ENCODE measurements at places on chromosomes 13 and 19. TPM values are rescaled to one million over a fixed set of nuclear protein-coding genes. Genes with fewer than 3 reads are reported as not detected.
A peak's percentile ranks its signal among the peaks of the same experiment; 100 is the strongest.

GRCh38 chr19:19098084-19098702 is 34.4 kb downstream of the SLC25A42 start:
- DNase-seq, result no peak

DNA sequence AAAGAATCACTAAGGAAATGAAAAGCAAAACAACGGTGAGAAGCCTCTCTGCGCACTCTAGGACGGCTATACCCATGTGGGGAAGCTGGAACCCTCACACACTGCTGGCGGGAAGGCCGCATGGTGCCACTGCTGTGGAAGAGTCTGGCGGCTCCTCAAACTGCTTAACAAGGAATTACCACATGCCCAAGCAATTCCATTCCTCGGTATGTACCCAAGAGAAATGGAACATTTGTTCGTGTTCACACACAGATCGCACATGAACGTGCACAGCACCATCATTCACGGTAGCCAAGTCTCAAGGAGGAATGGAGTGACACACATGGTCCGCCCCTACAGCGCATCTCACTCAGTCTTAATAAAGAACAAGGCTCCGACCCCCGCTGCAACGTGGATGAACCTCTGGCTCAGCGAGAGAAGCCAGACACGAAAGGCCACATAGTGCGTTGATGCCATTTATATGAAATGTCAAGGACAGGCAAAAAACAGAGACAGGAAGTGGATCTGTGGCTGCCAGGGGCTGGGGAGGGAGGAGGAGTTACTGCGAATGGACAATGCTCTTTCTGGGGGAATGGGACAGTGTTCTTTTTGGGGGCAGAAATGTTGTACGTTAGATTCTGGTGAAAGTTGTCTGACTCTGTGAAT is 7.6 kb downstream of the CAPS start:
- no peak for DNase-seq

DNA sequence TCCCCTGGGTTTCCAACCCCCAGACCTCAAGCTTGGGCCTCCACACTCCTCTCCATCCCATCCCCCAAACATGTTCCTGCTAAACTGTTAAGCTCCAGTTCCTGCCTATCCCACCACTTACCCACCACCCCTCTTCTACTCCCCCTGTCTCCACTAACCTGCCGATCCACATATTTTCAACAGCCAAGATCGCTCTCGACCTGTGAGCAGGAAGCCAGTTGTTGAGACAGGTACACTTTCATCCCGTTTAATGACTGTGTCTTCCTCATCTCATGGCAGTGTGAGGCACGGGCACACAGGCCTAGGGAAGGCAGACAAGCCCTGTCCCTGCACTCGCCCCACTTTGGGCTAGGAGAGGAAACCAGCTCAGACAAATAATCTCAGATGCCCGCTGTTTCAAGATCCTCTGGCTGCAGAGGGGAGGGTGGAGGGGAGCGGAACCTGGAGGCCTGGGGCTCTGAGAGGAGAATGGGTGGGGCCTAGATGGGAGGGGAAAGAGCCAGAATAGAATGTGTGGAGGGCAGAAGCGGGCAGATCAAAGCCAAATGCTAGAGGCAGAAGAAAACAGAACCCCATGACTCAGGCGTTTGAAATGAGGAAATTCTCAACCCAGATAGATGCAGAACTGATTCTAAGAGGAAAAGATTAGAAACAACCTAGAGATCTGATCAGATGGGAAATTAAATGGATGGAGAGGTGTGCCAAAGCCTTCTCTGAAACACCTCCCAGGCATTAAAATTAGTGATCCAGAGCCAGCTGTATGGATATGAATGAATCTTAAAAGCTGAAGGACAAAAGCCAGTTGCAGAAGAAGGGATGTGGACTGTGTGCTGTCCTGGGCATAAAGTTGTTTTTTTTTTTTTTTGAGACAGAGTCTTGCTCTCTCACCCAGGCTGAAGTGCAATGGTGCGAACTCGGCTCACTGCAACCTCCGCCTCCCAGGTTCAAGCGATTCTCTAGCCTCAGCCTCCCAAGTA is 16.9 kb upstream of the CYP2S1 start:
- DNase-seq, result peak; percentile 54

DNA sequence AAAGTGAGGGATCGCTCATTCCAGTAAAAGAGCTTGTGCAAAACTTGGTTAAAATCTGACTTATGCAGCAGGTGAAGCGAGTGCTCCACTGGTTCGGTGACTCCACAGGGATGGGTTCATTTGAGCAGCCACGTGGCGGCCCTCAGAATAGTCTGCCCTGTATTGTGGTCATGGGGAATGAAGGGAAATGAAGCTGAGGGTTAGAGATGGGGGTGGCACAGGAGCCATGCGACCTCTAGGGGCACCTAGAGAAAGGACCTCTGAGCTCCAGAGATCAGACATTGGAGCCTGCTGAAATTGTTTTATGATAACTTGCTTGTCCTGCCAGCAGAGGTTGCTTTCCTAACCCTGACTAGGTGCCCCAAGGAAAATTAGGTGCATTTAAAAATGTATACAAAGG is 26.6 kb downstream of the CBY2 start:
- no peak for DNase-seq

DNA sequence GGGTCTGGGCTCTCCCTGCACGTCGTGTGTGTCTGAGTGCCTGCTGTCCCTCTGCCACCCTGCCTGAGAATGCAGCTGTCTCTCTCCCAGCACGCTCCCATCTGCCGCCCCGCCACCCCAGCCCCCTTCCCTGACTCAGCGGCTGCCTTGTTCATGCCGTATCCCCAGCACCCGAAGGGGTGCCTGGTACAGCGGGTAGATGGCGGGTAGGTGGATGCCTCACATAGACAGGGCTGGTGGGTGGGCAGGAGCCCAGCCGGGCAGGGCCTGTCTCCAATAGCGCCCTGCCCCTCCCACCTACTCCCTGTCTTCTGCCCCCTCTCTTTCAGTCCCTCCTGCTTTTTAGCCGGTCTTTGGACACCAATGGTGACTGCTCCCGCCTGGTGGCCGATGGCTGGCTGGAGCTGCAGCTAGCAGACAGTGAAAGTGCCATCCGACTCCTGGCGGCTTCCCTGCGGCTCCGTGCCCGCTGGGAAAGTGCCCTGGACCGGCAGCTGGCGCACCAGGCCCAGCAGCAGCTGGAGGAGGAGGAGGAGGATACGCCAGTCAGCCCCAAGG is 30.3 kb downstream of the DHX34 start:
- no peak for DNase-seq

DNA sequence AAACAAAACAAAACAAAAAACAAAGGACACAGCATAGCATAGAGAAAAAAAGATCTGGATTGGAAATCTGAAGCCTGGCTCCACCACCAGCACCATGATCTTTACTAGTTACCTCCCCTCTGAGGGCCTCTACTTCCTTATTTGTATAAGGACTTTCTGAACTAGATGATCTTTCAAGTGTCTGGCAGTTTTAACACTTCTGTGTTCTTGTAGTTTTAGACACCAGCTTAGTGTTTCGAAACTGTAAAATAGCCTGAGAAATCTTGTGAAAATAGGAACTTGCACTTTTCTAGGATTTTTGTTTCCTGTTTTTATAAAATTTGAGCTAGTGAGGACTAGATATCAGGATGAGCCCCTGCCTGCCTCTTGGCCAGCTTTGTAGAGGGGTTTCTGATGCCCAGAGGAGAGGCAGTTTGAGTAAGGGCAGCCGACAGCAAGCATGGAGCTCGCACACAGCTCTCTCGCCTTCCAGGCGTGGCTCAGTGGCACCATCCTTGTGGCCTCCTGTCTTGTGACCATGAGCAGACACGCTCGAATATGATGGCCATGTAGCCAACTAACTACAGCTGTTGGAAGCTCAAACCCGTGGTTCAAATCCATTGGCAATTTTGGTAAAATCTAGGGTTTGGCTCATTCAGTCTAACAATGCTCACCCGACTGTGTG is 319.0 kb downstream of the KCNRG start:
- no peak for DNase-seq

DNA sequence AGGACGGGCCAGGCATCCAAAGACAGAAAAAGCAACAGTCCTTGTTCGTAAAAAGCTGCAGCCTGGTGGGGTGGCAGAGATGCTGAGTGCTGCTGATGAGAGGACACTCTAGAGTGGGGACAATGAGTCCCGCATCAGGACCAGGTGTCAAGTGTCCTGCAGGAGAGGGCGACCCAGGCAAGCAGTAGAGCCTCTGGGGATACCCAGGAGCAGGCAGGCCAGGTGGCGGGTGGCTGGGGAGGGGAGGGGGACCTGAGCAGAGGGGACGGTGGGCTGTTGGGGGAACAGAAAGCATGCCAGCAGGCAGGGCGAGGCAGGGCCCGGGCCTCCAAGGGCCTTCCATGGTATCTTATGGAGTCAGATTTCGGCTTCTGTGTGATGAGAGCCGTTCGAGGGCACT is 35.8 kb downstream of the GGACT start:
- no peak for DNase-seq

DNA sequence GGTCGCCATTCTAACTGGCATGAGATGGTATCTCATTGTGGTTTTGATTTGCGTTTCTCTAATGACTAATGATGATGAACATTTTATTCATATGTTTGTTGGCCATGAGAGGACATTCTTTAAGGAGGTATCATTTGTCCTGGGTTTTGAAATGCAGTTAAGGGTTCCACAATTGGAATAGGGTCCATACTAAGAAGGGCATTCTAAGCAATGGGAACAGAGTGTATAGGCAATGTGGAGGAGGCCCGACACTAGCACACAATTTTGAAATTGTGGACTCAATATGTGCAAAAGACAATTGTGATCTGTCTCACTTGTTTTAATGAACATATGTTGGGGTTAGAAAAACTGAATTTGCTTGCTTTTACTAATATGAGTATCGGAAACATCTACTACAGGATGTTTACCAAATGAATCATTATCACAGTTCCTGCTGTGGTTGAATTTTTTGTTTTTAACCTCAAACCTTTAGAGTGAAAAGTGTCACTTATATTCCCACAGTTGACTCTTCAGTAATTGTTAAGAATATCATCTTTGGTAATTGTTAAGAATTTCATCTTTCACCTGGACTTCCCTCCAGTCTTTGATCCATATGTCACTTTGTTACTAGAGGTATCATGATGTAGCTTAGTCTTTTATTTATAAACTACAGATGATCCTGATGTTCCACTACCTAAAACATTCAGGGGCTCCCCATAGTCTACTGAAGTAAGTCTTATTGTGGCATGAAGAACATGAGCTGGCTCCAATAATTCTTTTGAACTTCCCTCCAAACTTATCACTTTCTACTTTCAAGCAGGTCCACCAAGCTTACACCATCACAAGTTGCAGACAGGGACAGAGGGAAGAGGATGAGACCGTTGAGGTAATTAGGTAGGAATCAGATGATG is 109.7 kb upstream of the KLF12 start:
- no peak for DNase-seq

- no peak for DNase-seq
These were observed 8.7 kb upstream of the RELB start for GRCh38 chr19:44992336-44993163.

DNA sequence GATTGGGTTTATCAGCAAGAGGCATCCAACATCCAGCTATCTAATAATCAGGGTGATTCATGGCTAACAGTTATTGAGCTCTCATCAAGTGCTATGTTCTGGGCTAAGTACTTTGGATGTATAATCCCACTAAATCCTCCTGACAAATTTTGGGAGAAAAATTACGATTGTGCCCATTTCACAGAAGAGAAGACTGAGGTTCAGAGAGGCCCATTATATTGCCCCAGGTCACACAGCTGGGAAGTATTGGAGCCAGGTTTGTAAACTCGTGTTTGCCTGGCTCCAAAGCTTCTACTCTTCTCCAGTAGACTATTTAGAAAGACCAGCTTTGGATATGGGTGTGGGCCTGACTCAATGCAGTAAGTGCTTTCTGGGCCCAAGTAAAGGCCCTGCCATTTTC is 20.9 kb upstream of the CALM3 start:
- DNase-seq, result no peak

GRCh38 chr19:52335768-52336116 is 301 bp upstream of the ZNF610 start:
- DNase-seq, result no peak

DNA sequence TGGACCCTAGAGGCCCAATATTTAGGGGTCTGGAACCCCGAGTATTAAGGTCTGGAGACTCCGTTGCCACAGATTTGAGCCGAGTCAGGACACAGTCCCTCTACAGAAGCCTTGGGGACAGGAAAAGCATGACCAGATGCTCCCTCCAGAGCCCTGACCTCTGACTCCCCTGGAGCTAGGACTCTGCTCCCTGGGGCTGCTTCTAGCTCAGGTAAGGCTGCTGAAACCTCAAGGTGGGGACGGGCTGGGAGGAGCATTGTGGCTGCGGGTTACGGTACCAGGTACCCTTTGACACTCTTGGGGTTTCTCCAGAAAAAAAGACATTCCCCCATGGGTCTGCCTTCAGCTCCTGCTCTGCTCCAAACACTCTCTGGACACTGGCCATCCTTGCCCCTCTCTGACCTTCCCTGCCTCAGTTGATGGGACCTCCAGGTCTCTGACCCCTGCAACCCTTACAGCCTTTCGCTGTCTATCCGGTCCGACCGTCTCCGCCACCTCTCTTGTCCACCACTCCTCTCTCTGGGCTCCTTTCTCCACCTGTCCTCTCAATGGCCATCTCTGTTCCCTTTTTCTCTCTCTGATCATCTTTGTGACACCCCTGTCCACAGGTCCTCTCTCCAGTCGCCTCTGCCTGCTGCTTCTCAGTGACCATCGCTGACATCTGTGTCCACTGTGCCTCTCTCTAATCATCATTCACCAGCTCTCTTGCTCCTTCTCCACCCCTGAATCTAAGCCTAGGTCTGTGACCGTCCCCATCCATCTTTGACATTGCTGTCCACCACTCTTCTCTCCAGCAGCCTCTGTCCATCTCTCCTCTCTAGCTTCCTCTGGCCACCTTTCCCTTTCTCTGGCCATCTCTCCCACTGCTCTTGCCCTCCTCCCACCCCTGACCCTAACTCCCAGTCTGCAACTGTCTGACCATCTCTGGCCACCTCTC is 1.4 kb downstream of the LRFN3 start:
- no peak for DNase-seq

DNA sequence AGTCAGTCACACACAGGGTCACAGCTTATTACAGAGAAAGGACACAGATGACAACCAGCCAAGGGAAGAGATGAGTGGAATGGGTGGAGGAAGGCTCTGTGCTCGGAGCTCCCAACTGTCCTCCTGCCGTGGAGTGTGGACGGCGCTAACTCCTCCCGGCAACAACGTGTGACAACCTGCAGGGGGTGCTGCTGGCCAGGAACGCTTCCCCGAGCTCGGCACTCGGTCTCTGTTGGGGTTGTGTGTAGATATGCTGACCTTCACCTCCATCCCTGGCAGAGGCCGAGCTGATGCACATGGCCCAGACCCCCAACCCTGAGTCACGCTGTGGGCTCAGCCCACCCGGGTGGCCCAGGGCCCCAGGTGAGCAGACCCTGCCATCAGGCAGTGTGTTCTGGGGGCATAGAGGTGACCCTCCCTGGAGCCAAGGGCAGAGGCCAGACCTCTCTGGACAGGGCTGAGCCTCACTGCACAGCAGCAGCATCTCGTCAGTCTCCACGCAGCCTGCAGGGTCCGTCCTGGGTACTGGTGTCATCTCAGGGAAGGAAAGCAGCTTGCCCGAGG is 14.1 kb downstream of the ZNF444 start:
- DNase-seq, result no peak

The KLHL1 gene
- total RNA-seq, result not detected

The NLRP11 gene
- total RNA-seq, result 0.19 TPM

The ZNF304 gene
- 10.3 TPM for total RNA-seq

The SYDE1 gene
- total RNA-seq, result 1.6 TPM

The ZNF540 gene
- total RNA-seq, result 0.82 TPM

The KIRREL2 gene
- 2.3 TPM for total RNA-seq

The KLK2 gene
- total RNA-seq, result 0.45 TPM

The RFXANK gene
- total RNA-seq, result 84.6 TPM
